ENCODE measurements at places on chromosomes 2 and 18.

GRCh38 chr2:218031771-218032257, 29.0 kb upstream of the TNS1 start:
- no peak for DNase-seq

DNA sequence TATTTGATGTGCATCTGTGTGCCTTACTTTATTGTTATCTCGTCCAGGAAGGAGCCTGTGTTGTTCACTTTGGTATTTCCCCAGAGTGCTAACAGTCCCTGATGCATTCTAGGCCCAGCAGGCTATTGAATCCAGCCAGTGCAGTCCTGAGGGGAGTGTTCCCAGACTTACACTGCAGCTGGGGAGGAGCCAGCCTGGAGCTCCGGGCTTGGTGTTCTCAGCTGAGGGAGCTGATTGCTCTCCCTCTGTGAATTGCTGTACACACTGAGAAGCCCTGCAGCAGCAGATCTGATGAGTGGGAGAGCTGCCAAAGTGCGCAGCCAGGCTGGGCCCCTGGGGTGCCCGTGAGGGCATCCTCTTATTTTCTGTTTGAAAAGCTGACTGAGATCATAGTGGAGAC, 159.2 kb downstream of the GALNT3 start:
- DNase-seq: no peak

DNA sequence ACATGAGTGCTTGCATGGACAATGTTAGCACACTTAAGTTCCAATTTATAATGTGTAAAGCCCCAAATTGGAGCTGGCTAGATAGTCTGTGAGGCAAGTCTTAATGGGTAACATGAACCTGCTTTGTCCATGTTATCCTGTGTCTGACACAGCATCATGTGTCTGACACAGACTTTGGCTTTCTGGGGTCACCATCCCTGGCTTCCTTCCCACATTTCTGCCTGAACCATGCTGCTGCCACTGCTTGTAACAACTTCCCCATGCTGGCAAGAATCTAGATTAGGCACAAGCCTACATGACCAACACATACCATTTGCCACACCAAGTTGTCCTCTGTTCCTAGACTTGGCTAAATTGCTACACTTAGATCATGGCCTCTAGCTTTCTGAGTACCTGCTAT, 49.8 kb upstream of the ZBTB7C start:
- DNase-seq: no peak

DNA sequence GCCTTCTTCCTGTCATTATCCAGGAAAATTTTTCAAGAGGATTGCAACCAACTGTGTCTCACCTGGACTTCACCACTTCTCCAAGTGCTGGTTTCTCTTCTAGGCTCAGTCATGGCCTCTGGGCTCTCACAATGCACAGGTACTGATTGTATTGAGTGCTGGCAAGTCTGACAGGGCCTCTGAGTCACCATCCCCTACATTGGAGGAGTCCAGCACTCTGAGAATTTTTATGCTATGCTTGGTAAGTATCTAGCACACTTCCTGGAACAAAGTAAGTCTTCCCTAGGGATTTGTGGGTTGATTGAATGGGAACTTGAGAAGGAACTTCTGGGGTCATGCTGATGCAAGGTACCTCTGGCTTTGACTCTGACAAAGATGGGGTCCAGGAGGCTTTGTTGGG, 147.2 kb upstream of the CELF4 start:
- DNase-seq: no peak

DNA sequence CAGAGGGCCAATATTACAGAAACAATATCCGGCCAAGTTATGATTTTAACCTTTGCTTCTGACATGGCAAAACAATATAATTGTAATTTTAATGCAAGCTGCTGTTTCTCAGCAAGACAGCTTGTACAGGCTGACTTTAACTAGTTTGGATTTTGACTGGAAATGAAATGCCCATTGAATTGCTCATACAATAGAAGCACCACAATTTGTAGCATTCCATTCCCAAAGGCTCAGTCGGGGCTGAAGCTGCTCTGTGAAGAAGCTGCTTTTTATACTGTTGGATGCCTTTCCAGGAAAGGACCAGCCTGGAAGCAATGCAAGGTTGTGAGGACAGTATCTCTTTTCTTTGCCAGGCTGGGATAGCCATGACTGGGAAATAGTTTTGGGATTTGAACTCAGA, 677.0 kb upstream of the FANCL start:
- no peak for DNase-seq

DNA sequence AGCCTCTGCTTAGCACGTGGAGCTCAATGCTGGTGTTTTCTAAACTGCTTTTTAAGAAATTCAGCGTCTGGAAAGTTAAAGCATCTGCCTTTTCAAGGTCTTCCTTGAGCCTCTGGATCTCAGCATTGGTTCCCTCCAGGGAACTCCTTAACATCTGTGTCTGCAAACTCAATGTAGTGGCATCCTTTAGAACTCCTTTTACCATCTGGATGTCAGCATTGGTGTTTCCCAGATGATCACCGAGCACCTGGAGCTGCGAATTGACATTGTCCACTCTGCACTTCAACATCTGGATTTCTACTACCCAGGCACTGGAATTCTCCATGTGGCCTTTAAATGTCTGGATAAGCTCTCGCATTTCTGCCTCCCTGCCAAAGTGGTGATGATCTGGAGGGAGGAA, 3.7 kb downstream of the CLEC4F start:
- DNase-seq: no peak

Measured in kidney epithelial cell (primary cell).